ENCODE measurements at places on chromosomes 5 and 9.

DNA sequence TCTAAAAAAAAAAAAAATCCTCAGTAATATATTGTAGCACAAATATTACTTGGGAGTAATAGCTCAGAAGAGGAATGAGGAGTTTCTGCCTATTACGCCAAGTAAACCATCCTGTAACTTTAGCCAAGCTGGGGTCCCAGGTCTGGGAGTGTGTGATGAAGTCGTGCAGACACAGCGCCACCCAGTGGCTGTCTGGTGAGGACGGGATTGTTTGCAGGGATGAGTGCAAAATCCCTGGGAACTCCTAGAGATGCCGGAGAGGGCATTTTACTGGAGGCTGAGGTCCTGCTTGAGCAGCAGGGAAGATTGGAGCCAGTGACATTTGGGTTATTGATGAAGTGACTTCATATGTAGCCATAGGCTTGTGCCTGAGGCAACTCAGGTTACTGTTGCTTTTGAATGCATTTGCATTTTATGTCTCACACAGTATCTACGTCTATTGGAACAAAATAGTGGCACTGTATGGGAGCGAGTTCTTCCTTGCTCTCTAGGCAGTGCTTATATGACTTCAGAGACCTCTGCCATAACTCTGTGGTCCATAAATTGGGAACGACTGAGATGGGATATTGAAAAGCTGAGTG lies 72.8 kb downstream of the PSAT1 start:
- peak; percentile 71 for DNase-seq

DNA sequence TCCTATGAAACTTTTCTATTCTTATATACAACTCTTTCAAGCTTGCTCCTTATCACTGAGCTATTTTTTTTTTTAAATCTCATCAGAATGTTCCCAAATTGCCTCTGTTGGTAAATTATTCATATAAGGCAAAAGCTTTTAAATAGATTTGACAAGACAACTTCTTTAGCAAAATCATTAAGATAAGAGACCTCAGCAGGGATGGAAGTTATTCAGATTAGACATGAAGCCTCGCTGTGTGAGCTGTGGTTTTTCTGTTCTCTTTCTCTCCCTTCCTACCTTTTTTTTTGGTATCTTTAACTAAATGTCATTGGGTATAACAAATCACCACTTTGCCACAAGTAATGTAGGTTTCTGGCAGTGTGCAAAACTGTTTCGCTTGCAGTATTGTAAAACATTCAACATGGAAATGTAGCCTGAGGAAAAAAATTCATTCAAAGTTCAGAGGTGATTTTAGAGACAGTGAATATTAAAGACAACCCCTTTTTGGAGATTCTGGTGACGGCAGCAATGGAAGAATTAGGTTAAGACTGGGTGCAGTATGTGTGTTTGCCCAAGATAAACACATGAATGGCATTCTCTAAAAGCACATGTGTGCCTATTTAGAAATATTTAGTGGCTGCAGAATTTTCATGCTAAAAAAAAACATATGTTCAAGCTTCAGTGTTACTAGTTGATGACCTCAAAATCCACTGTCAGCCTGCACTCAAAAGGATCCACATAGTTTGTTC lies 467.1 kb downstream of the ZNF608 start:
- DNase-seq = no peak

- no peak for DNase-seq
Observed at GRCh38 chr9:13140843-13141592, 138.5 kb downstream of the MPDZ start.

DNA sequence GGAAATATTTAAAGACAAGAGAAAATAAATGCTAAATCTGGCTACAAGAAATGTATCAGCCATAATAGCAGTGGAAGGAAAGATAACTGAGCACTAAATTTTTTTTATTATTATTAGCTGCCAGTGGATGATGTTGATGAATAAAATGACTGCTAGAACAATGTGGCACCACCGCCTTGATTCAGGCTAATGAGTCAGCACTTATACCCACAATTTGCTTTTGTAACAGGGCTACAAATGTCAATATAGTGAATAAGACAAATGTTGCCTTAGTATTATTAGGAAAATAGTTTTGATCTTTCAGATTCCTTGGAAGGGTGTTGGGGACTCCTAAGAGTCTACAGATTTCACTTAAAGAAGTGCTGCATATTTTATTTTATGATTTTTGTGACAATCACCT lies 555.2 kb upstream of the GRAMD2B start:
- no peak for DNase-seq

DNA sequence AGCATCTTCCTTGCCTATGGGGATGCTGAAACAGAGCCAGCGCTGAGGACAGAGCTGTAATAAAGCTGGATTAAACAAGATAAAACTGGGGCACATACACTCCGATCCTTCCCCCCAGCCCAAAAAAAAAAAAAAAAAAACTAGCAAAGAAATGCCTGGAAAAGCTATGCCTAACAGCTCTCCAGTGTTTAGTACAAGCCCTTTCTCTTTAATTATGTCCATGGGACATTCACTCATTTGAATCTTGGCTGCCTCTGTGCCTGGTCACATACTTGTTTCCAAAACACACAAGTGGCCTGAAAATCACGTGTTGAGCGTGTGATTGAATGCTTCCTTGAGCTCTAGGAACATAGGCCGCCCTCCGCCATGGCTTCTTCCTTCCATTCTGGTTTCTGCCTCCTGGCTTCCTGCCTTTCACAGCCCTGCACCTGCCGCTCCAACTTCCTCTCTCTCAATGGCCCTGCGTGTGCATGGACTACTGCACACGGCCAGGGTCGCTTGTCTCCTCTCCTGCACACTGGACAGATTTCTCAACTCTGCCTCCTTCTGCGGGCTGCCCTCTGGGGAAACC lies 111.0 kb upstream of the RETREG1 start:
- no peak for DNase-seq

DNA sequence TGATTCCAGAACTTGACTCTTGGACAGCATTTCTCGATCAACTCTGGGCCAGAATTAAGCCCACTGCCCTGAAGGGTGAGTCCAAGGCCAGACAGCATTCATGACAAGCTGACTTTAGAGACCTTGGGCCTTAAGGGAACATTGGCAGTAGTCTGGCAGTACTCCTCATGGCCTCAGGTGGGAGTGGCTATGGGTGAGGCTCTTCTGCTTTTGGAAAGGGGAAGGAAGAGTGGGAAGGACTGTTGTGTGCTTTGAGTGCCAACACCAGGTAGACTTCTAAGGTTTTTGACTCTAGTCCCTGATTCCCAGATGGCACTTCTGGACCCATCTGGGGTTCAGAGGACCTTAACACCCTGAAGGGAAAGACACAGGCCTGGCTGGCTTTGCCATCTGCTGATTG lies 530.4 kb downstream of the ACTL7B start:
- DNase-seq = no peak

DNA sequence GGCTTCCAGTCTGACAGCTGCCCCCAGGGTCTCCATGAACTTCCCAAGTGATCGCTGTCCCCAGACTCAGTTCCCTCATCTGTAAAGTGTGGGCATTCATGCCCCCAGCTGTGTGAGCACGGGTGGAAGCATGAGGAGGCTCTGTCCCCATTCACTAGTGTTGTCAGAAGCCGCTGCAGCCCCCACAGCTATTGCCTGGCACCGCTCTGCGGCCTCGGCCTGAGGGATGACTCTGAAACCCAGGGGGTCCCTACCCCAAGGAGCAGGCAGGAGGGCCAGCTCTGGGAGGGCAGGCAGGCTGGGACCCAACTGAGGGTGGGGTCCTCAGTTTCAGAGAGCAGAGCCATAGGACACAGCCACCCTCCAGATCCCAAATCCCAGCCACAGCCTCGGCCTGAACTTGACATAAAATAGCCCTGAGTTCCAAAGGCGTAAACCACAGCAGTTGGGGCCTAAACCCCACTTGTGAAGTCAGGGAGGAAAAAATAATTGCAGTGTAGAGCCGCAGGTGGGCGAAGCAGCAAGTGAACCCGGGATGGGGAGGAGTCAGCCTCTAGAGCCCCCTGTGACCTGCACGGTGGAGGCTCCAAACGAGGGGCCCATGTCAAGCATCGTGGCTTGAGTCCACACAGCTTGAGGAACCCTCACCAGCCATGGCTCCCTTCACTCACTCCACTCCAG lies 66.0 kb upstream of the ADAMTS2 start:
- no peak for DNase-seq

DNA sequence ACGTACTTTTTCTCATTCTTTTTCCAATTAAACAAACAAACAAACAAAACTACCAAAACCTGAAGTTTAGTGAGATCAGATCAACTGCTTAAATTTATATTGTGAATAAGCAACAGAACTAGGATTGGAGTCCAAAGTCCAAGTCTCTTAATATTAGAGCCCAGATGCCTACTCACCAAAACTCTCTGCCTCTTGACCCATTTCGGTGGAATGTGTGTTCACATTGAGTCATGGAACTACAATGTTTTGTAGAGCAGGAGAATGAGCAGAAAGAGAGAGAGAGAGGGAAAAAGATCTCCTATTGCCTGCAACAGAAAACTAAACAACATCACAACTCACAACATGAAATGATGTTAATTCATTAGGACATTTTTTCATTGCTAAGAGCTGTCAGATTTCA lies 751.1 kb downstream of the TLR4 start:
- no peak for DNase-seq

- no peak for DNase-seq
Observed at GRCh38 chr5:7849681-7850394, 1.1 kb downstream of the CFAP90 start.

GRCh38 chr5:67515020-67515689 lies 318.6 kb upstream of the CD180 start:
- DNase-seq = no peak

GRCh38 chr5:126384985-126385384 lies 38.2 kb upstream of the GRAMD2B start:
- peak; percentile 80 for DNase-seq

- no peak for DNase-seq
Observed at GRCh38 chr5:81895307-81895706, 76.5 kb upstream of the ATG10 start.

- DNase-seq = peak; percentile 86
Observed at GRCh38 chr5:134184155-134185135, 7.7 kb upstream of the SKP1 start.

GRCh38 chr9:1018121-1018520 lies 32.0 kb upstream of the DMRT2 start:
- peak; percentile 50 for DNase-seq

DNA sequence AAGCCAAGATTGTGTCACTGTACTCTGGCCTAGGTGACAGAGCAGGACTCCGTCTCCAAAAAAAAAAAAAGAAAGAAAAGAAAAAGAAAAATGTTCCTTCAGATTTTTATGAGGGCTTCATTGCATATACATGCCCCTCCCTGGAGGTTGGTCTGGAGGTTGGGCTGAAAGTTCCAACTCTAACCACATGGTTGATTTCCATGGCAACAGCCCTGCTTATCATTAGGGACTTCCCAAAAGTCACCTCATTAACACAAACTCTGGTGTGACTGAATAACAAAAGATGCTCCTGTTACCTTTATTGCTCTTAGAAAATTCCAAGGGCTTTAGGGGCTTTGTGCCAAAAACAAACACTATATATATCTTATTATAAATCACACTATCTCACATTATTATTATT lies 113.8 kb downstream of the TMC1 start:
- no peak for DNase-seq

DNA sequence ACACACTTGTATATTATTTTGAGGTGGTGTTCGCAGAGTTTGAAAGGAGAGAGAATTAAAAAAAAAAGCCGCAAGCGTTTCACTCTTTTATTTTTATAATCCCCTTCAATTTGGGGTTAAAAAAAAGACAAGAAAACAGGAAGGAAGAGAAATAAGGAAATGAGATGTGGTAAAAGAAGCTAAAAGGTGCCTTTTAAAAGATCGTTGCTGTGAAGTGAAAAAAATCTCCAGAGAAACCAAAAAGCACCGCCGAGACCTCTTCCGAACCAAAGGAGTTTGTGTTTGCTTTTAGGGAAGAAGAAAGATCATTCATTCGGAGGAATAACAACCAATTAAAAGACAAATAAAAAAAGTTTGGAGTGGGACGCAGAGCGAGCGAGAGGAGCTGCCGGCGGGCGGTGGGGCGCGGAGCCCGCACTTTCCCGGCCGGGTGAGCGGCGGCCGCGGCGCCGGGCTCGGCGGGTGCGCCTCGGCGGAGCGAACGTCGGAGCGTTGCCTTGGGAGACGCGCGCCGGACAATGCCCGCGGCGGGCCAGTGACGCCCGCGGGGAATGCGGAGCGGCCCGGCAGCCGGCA lies 355 bp downstream of the TLE4 start:
- no peak for DNase-seq

DNA sequence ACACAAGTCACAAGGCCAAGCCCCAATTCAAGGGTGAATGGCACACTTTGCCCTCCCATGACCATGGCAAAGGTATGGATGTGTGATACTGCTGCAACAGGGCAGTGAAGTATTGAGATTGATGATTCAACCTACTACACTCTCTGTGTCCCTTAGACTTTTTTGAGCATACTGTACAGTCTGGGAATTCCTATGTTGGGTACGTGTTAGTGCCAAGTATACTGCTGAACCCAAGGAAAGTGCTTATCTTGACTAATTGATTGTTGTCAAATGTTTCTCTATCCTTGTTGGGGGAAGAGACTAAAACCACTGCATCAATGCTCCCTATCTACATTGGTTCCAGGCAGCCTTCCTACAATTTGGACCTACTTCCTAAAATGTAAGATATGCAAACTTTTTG lies 93.7 kb downstream of the NDFIP1 start:
- DNase-seq = no peak
